ENCODE measurements at places on chromosomes 16 and 17. TPM values are rescaled to one million over a fixed set of nuclear protein-coding genes. Genes with fewer than 3 reads are reported as not detected.

The RCVRN gene
- total RNA-seq, result not detected

The CCL1 gene
- total RNA-seq, result not detected

The ABHD15 gene
- total RNA-seq, result 6.1 TPM

The C16orf92 gene
- total RNA-seq, result not detected

The CES1 gene
- total RNA-seq, result 12.8 TPM

The CD7 gene
- 0.98 TPM for total RNA-seq

The SETD1A gene
- 8.6 TPM for total RNA-seq

The TAT gene
- total RNA-seq, result 0.09 TPM

The JUP gene
- total RNA-seq, result 40.5 TPM

The GPT2 gene
- 122 TPM for total RNA-seq

The SLC5A2 gene
- 0.47 TPM for total RNA-seq

The CLEC18A gene
- 0.28 TPM for total RNA-seq

GRCh38 chr16:16868727-16869126 lies 489.8 kb downstream of the NPIPA7 start:
- no peak for DNase-seq

DNA sequence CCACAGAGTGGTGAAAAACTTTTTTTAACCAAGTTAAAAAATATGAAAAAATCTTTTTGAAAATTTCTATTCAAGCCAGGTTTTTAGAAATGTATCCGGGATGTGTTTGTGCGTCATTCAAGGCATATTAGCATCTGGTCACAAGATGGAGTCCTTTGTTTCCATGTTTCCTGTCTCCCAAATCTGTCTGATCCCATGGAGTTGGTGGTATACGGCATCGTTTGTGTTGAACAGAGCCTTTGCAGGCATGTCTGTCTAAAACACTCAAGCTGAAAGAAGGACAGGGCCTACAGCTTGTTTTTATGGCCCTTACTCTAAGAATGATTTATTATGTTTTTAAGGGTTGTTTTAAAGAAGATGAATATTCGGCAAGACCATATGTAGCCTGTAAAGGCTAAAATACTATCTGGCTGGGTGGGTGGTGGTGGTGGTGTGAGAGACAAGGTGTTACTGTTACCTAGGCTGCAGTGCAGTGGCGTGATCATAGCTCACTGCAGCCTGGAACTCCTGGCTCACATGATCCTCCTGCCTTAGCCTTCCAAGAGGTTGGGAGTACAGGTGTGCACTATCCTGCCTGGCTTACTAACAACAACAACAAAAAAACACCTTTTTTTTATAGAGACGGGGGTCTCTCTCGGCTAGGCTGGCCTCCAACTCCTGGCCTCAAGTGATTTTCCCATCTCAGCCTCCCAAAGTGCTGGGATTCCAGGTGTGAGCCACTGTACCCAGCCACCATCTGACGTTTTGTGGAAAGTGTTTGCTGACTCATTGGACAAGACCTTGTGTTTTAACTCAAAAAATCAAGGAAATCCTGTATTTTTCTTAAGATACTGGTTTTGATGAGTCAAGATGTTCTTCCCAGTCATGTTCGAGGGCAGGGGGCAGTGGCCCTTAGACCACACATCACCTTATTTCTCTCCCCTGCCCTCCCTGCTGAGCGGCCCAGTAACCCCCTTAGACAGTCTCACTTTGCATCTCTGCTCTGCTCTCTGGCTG lies 52.2 kb downstream of the NDE1 start:
- no peak for DNase-seq

DNA sequence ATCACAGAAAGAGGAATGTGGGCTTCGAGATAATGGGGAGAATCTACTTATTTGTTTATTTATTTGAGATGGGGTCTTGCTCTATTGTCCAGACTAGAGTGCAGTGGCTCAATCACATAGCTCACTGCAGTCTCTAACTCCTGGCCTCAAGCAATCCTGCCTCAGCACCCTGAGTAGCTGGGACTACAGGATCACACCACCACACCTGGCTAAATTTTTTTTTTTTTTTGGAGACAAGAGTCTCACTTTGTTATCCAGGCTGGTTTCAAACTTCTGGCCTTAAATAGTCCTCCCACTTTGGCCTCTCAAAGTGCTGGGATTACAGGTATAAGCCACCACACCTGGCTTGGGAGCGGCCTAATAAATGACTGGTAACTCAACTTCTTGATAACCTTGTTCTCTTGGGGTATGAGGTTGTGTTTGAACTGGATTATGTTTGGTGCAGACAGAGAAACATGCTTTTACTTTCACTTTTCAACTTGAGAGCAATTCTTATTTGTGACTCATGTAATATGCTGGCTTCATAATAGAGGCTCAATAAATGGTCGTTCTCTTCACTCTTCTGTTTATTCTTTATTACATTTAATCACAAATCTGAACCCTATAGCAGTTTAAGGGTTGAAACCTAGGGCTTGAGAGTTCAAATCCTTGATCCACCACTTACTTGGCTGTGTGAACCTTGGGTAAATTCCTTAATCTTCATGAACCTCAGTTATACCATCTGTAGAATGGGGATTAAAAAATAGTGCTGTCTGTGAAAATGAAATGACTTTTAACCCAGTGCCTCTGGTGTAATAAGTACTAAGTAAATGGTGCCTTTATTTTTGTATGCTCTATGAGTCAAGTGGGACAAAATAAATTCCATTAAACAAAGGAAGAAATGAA lies 129.1 kb upstream of the HS3ST2 start:
- no peak for DNase-seq

DNA sequence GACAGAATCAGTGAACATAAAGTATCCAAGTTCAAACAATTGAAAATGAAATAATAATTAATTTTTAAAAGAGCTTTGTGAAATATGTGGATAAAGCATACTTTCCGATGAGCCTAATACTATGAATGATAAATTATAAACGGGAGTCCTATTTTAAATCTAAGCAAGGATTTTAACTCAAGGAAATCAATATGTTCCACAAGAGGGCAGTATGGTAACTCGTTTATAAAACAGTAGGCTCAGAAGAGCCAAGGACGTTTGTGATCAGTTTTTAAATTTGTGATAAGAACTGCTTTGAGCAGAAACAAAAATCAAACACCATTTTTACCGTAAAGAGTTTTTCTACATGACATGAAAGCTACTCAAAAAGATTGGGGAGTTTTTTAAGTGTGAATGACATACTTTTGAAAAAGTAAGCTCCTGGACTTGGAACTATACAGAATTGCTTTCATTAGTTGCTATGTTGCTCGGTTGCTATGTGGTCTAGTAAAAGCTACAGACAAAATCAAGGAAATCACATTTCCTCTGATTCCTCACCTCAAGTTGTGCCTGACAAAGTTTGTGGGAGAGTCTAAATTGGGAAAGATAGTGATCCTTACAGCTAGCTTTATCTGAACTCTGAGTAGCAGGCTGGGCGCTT lies 11.8 kb upstream of the TEKT1 start:
- DNase-seq, result no peak

- DNase-seq, result no peak
Measured at GRCh38 chr17:38344420-38344745, 627 bp upstream of the GPR179 start.

GRCh38 chr16:73793260-73793659 lies 503.4 kb upstream of the PSMD7 start:
- DNase-seq, result no peak

DNA sequence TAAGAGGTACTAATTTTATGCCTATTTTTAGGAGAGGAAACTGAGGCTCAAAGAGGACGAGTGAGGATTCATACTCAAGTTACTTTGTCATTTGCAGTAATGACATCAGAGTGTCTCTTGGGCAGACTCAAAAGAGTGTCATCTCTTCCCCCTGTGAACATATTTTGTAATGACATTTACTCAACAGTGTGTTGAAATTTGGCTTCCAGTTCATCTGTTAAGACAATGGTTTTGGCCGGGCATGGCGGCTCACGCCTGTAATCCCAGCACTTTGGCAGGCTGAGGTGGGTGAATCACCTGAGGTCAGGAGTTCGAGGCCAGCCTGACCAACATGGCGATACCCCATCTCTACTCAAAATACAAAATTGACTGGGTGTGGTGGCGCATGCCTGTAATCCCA lies 28.9 kb downstream of the WFDC1 start:
- no peak for DNase-seq

- DNase-seq, result no peak
Measured at GRCh38 chr16:1002399-1003166, 21.0 kb downstream of the SOX8 start.

DNA sequence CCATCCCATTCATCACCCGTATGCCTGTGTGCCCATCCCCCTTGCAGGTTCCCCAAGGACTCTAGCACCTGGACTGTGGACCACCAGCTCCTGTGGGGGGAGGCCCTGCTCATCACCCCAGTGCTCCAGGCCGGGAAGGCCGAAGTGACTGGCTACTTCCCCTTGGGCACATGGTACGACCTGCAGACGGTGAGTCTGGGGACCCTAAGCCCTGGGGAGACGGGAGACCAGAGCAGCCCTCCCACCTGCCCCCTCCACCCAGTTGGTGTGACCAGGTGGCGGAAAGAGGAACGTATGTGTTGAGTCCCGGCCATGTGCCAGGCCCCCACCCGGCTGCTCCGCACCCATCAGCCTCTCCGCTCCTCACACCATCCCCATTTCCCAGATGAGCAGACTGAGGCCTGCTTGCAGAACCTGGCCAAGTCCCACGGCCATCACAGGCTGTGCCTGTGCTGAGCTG lies 15.6 kb downstream of the GAA start:
- DNase-seq, result no peak

DNA sequence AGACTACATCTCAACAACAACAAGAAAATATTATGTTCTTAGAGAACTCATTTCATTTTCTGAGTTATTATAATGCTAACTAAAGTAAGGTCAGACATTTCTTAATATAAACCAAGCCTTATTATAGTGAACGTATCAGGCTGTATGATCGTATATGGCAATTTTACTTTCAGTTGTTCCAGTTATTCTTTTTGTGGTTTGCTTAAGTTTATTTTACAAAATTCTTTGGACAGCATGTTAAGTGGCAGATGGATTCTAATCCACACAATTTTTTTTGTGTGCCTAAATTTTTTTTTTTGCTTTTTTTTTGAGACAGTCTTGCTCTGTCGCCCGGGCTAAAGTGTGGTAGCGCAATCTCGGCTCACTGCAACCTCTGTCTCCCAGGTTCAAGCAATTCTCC lies 59.0 kb downstream of the VMP1 start:
- no peak for DNase-seq

DNA sequence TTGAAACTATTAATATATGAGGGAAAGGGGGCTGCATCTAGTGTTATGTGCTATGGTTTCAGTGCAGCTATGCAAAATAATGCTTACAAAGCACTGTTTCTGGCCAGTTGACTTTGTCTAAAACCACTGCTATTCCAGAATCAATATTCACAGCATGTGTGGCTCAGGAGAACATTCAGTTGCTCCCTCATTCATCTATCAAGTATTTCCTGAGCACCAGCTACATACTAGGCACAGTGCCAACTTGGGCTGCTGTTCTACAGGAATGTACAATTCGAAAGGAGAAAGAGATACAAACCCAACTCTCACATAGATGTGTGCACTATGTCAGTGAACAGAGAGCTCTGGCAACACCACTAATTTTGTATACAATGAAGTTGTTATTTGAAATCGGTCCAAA lies 183.0 kb downstream of the PHKB start:
- DNase-seq, result no peak

GRCh38 chr17:67165201-67165600 lies 79.8 kb downstream of the HELZ start:
- peak; percentile 39 for DNase-seq

DNA sequence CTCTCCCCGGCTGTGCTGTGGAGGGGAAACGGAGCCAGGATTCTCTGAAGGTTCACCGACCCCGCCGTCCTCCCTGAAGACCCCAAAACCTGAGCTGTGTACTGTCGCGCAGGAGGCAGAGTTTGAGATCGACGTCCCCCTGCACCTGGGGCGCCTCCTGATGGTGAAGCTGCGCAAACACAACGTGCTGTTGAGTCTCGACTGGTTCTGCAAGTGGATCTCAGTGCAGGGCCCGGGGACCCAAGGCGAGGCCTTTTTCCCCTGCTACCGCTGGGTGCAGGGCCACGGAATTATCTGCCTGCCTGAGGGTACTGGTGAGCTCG lies 62.6 kb upstream of the TEKT1 start:
- no peak for DNase-seq

DNA sequence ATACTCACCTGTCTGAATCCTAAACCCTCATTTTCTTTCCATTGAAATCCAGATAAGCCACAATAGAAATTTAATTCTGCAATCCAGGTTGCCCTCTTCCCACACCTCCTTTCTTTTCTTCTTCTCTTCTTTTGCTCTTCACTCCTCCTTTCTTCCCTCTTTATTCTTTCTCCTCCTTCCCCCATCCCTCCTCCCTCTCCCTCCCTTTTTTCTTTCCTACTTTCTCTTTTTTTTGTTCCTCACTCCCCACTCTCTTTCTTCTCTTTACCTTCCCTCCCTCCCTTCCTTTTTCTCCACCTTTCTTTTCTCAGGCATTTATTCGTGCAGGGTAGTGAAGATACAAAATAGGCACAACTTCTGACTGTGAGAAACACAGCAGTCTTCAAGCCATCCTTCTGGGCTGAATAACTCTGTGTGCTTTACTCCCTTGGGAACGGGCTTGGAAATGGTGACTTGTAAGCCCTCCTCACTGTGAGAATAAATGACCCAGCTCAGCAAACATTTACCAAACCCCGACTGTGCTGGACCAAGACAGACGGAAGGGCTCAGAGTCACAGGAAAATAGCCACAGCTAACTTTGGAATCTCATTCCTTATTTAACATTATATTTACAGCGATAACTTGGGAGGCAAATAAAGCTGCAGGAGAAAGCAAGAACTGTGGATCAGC lies 140.8 kb downstream of the HAPSTR1 start:
- no peak for DNase-seq

DNA sequence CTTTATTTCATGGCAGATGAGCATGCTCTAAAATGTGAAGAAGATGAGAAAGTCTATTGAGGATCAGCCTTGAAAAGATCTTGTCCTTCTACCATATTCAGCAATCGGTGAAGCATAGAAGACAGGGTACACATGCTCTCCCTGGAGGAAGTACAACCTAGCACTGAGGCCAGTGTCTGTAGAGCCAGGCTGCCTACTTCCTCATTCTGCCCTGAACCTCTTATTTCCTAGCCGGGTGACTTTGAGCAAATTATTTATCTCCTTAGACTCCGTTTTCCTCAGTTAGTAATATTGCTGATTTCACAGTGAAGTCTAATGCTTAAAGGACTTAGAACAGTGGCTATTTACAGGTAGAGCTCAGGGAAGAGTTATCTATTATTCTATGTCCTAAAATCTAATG lies 58.4 kb downstream of the TMEM100 start:
- DNase-seq, result no peak

DNA sequence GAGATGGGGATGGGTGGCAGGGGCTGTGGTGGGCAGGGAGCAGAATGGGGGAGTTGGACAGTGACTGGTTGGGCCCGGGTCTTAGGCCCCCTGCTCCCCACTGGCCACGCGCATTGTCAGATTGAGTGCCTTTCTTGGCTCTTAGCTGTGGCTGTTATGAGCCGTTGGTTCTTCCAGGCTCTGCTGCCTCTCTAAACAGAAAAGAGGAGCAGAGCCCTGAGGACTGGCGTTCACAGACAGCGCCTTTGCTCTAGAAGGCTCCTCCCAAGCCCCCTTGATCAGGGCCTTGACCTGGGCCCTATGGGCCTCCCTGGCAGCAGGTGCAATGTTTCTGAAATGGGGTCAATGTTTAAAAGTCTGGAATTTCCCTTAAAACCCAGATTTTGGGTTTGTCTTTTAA lies 14.8 kb upstream of the NUDT16L1 start:
- DNase-seq, result peak; percentile 19

GRCh38 chr16:4140652-4141051 lies 24.4 kb upstream of the ADCY9 start:
- DNase-seq, result no peak
